Right kidney (tissue), 9 donors: ENCODE measurements at places on chromosomes 16 and 17.

- DNase-seq, result no peak
These were observed 56.0 kb upstream of the SMURF2 start for GRCh38 chr17:64718058-64718457.

DNA sequence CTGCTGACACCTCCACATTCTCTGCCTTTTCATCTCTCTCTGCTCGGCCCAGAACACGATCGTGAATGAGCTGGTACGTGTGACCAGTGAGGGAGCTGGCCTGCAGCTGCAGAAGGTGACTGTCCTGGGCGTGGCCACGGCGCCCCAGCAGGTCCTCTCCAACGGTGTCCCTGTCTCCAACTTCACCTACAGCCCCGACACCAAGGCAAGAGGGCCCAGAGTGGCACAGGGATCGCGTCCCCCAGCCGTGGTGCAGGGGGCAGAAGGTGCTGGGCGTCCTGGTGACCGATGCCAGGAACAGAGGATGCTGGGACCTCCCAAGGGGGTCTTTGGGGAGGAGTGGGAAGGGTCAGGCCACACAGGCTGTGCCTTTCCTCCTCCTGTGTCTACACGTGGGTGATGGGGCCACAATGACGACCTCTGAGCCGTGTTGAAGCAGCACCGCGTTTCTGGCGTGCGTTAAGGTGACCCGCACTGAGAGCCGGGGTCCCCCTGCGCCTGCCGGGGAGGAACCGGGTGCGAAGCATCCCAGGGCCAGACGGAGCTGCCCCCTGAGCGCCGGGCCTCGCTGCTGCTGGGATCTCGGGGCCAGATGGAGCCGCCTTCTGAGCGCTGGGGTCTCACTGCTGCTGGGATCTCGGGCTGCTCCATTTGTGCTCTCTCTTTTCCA, 17.4 kb downstream of the GAA start:
- no peak for DNase-seq

DNA sequence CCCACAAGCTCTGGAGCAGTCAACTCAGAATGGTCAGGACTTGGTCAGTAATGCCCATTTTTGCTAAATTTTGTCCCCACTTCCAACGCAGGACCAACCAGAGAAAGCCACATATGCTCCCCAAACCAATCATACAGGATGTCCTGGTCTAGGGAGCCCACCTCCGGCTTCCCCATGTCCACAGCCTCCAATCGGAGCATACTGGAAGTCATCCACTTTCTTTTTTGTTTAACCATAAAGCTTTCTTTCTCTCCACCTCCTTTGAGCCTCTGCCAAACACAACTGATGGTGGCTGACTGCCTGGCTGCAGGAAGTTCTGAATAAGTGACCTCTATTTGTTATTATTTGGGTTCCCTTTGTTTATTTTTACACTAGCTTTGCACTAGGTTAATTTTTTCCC, 549.1 kb downstream of the WWOX start:
- no peak for DNase-seq

- no peak for DNase-seq
These were observed 737 bp downstream of the RPUSD1 start for GRCh38 chr16:787321-787966.

DNA sequence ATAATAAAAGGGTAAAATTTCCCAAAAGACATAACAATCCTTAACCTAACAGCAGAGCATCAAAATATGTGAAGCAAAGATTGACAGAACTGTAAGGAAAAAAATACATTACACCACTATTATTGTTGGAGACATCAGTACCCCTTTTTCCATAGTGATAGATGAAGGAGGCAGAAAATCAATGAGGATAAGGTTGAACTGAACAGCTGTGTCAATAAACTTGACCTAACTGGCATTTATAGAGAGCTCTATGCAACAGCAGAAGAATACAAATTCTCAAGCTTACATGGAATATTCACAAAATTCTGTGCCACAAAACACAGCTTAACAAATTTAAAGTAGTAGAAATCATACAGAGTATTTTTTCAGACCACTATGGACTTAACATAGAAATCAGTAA, 195.0 kb upstream of the ELAC2 start:
- DNase-seq, result no peak

DNA sequence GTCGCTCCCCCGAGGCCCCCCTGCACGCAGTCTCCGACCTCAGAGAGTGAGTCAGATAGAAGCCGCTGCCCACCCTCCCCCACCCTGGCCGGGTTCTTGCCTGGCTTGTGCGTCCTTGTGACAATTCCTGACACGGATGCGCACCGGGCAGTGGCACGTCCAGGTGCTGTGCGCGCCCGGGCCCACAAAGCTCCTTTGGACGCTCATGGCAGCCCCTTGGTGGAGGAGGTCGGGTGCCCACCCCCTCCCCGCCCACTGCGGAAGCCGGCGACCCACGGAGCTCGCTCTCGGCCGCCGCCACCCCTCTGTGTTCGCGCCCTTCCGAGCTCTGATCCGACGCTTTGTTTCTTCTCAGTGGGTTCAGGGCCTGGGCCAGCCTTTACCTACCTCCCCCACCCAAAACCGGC, 662 bp upstream of the TUBB3 start:
- DNase-seq, result peak; percentile 56

DNA sequence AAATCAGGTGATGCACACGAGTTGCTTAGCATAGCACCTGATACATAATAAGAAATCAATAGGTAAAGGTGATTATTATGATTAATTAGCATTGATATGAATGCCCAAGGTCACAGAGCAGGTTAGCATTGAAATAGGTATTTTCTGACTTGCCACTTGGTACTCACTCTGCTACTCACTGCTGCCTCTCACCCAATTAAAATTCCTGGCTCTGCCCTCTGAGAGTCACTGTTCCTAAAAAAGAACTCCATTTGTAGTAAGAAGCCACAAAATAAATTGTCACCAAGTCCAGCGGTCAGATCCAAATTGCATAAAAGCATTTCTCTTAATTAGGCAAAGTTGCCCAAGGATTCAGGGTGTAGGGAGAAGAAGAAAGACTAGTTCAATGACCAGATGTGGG, 8.9 kb upstream of the GRIN2A start:
- no peak for DNase-seq

- peak; percentile 84 for DNase-seq
These were observed 122.3 kb upstream of the CIBAR2 start for GRCh38 chr16:85234310-85235204.

DNA sequence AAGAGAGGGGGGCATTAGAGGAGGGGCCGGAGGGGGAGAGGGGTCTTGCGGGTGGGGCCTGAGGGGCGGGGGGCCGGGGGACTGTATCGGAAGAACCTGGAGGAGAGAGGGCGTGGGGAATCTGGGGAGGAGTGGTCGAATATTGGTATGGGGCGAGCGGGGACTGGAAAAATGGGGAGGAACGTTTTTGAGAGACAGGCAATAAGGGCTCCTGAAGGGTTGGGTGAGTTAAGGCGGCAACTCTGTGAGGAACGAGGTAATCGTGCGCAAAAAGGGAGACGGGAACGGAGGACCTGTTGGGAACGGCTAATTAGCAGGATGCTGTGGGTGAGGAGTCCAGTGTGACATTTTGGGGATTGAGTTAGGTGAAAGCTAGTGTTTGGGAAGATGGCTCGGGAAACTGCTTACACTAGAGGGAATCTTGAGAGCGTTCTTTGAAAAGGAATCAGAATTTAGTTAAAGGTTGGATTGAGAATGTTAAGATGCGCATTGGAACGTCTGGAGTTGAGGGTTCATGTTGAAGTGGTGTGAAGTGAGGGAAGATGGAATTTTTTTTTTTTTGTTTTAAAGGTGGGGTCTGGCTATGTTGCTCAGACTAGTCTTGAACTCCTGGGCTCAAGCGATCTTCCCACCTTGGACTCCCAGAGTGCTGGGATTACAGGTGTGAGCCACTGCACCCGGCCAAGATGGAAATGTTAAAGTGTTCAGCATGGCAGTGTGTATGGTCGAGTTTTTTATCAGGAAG, 662 bp downstream of the WIPF2 start:
- DNase-seq, result peak; percentile 66

- no peak for DNase-seq
These were observed 15.4 kb downstream of the CYBC1 start for GRCh38 chr17:82435103-82435502.

DNA sequence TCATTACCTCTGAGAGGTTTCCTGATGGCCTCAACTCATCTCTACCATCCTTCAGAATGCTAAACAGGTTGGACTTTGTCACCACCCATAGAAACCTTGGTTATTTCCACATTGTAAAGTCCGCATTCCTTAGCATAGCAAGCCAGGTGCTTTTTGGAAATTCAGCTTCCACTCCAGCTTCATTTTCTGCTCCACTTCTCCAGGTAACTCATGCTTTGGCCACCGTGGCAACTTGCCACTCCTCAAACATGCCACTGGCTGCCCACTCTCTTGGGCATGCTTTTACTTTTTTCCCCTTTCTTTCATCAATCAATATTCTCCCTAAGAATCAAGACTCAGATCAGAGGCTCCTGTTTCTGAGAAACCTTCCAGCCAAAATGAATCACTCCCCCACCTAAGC, 203.3 kb downstream of the CA10 start:
- DNase-seq, result no peak
